Activated naive CD8-positive, alpha-beta T cell treated with anti-CD3 and anti-CD28 coated beads, Interleukin-2, amount 50 U/mL, for 24 hours (primary cell): ENCODE measurements at places on chromosomes 5 and 9.

- H3K27me3 ChIP-seq = peaks cover 8% of the 10 kb centered on the region
- H3K27ac ChIP-seq = no peak overlapping the region
- DNase-seq = no peak
- H3K4me1 ChIP-seq = peaks cover 2% of the 10 kb centered on the region
- no peaks in the 10 kb centered on the region for H3K36me3 ChIP-seq
Measured at GRCh38 chr9:93911801-93912554, 43.2 kb downstream of the BARX1 start.

- no peak overlapping the region for H3K4me3 ChIP-seq
- H3K4me1 ChIP-seq = peaks cover 18% of the 10 kb centered on the region
- no peak overlapping the region for H3K27ac ChIP-seq
- no peak for DNase-seq
Measured at GRCh38 chr5:36610621-36611020, 4.2 kb downstream of the SLC1A3 start.

GRCh38 chr9:17230646-17231045 is 95.8 kb downstream of the CNTLN start:
- no peak for DNase-seq
- H3K4me3 ChIP-seq = no peak overlapping the region
- H3K27ac ChIP-seq = no peak overlapping the region

DNA sequence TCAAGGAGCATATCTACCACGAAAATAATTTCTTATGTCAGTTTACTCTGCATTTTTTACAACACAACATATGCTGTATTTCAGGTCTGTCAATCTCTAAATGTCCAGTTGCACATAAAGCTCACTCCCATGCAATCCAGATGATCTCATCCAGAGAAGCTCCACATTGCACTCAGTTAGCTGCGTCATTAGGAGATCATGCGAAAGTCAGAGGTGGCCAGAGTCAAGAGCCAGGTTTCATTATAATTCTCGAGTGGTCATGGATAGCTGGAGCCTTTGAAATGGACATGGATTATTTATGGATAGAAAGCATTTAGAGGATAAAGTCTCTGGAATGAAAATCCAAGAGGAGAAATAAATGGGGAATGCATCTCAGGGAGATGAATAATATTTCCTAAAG is 232.3 kb downstream of the GAS1 start:
- H3K27ac ChIP-seq = no peak overlapping the region
- no peaks in the 10 kb centered on the region for H3K4me1 ChIP-seq
- no peaks in the 10 kb centered on the region for H3K36me3 ChIP-seq

DNA sequence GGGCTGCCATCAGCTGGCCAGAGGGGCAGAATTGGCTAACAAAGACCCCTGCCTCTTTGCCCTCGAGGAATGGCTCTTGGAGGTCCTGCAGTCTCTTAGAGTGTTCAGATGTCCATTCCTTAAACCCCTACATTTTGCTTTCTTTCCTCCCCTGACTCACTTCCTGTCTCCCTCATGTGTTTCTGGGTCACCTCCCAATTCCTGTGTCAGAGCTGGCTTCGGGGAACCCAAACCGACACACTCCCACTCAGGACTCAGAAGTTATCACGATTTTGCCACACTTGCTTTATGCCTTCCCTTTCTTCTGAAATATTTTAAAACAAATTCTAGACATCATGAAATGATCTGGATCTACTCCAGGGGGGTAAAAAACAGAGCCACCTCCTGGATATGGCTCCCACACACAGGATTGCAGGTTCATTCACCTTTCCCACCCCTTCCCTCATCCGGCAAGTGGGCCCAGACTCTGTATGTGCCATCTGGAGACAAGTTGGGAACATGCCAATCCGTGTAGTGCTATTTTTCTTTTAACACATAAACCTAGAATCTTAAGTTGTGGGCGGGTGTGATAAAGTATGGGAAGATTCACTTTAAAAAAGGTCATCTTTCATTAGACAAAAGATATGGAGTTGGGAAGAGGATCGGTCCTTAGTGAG is 145.7 kb downstream of the NXNL2 start:
- no peaks in the 10 kb centered on the region for H3K4me1 ChIP-seq
- no peaks in the 10 kb centered on the region for H3K36me3 ChIP-seq
- H3K27ac ChIP-seq = no peak overlapping the region
- DNase-seq = no peak

- no peaks in the 10 kb centered on the region for H3K36me3 ChIP-seq
- no peak for DNase-seq
- peaks cover 6% of the 10 kb centered on the region for H3K4me1 ChIP-seq
- no peak overlapping the region for H3K27ac ChIP-seq
Measured at GRCh38 chr5:36418152-36418979, 116.7 kb upstream of the RANBP3L start.

DNA sequence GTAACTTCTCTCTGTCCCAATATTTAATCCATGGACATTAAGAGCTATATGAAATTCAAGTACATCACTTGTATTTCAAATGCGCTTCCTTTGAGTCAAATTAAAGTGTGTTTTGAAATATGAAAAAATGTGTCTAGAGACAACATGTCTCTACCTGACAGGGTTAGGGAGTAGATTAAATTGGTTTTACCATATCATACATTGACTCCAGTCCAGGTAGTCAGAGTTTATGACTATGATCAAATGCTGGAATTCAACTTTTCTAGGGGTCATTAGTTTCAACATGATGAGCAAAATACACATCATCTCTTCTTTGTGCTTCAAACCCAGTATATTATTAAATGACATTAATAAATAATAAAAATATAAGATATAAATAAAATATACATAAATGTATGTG is 259.2 kb downstream of the CDH10 start:
- H3K4me1 ChIP-seq = no peaks in the 10 kb centered on the region
- no peaks in the 10 kb centered on the region for H3K27me3 ChIP-seq
- no peak overlapping the region for H3K27ac ChIP-seq
- no peak overlapping the region for H3K4me3 ChIP-seq
- H3K36me3 ChIP-seq = no peaks in the 10 kb centered on the region

GRCh38 chr5:141779503-141779973 is 97.5 kb upstream of the ARAP3 start:
- DNase-seq = peak; percentile 44
- H3K27ac ChIP-seq = no peak overlapping the region
- H3K4me1 ChIP-seq = peaks cover 19% of the 10 kb centered on the region
- no peak overlapping the region for H3K4me3 ChIP-seq
- no peaks in the 10 kb centered on the region for H3K36me3 ChIP-seq
- peaks cover 4% of the 10 kb centered on the region for H3K27me3 ChIP-seq

DNA sequence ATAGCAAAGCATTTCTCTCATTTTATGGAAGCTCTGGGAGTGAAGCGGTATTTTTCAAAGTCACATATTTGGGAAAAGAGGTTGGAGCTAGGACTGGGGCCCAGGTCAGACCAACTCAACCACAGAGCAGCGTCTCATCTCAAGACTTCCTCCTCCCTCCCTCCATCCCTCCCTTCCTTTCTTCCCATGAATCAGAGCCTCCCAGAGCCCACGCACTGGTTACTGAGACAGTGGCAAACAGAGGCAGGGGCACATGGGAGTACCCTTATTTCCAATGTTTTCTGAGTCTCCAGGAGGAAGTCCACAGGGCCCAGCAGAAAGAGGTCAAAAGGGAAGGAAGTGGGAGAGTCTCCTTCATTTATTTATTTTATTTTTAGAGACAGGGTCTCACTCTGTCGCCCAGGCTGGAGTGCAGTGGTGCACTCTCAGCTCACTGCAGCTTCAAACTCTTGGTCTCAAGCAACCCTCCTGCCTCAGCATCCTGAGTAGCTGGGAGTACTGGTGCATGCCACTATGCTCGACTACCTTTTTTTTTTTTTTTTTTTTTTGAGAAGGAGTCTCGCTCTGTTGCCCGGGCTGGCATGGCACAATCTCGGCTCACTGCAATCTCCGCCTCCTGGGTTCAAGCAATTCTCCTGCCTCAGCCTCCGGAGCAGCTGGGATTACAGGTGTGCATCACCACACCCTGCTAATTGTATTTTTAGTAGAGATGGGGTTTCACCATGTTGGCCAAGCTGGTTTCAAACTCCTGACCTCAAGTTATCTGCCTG is 52.5 kb upstream of the CDKN2AIPNL start:
- no peak overlapping the region for H3K4me3 ChIP-seq
- H3K27me3 ChIP-seq = no peaks in the 10 kb centered on the region
- H3K27ac ChIP-seq = no peak overlapping the region

DNA sequence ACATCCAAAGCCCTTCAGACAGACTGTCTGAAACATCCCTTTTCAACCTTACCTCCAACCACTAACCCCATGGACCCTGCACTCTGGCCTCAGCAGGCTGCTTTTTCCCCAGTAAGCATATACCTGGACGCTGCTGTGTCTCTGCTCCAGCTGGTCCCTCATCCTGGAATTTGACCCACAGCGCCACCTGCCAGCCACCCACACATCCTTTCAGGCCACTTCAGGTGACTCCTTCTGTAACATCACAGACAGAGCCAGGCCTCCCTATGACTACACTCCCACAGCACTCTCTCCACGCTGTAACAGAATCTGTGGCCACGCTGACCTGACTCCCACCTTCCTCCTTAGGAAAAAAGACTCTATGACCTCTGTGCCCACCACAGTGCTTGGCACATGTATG is 3.4 kb downstream of the MGAT1 start:
- H3K27me3 ChIP-seq = no peaks in the 10 kb centered on the region
- no peak overlapping the region for H3K4me3 ChIP-seq
- peaks cover 51% of the 10 kb centered on the region for H3K36me3 ChIP-seq
- no peak for DNase-seq
- peaks cover 79% of the 10 kb centered on the region for H3K4me1 ChIP-seq
- peak overlapping the region; percentile 15 for H3K27ac ChIP-seq

GRCh38 chr9:114830546-114830945 is 24.7 kb upstream of the TNFSF15 start:
- peaks cover 11% of the 10 kb centered on the region for H3K27me3 ChIP-seq
- H3K36me3 ChIP-seq = peaks cover 2% of the 10 kb centered on the region
- DNase-seq = no peak
- H3K4me3 ChIP-seq = no peak overlapping the region

DNA sequence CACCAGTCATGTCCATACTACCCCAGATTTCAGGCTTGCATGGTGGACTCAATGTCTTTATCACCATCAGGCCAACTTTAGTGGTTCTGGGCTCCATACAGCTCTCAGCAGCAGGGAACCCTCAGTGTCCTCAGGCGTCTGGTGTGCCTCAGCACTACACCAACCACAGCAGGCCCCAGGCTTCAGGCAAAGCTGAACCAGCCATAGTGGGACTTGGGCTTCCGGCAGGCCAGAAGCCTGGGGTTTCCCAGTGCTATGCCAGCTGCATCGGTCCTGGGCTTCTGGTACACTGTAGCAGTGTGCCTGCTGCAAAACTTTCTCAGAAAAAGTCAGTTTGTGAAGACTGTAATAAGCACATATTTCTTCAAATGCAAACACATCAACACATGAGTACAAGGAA is 11.0 kb upstream of the ZDHHC21 start:
- H3K4me3 ChIP-seq = no peak overlapping the region
- DNase-seq = no peak
- no peak overlapping the region for H3K27ac ChIP-seq
- H3K36me3 ChIP-seq = peaks cover 3% of the 10 kb centered on the region
- no peaks in the 10 kb centered on the region for H3K4me1 ChIP-seq

DNA sequence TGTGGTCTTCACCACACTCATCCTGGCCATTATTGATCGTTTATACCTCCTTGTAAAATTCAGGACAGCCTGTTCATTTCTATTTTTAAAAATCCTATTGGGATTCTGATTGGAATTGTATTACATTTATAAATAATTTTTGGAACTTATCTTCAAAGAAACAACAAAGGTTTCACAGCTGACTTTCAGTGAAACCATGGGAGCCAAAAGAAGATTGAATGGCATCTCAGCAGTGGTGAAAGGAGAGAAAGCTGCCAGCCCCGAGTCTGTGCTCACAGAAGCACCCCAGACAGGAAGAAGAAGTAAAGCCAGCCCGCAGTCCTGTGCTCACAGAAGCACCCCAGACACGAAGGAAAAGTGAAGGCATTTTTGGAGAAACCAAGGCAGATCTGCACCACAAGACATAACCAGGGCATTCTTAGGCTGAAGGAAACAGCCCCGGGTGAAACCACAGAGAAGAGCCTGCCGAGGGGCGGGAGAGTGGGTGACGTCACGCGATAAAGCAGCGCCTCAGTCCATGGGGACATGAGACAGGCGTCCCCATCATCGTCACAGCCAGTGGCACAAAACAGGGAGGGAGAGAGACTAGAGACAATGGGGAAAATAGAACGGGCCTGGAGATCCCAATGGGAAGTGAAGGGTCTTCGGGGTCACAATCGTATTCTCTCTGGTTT is 42.5 kb upstream of the SLC9A3 start:
- H3K4me1 ChIP-seq = no peaks in the 10 kb centered on the region
- no peak overlapping the region for H3K27ac ChIP-seq
- H3K36me3 ChIP-seq = no peaks in the 10 kb centered on the region
- DNase-seq = no peak
- H3K27me3 ChIP-seq = peaks cover 25% of the 10 kb centered on the region
- H3K4me3 ChIP-seq = no peak overlapping the region

DNA sequence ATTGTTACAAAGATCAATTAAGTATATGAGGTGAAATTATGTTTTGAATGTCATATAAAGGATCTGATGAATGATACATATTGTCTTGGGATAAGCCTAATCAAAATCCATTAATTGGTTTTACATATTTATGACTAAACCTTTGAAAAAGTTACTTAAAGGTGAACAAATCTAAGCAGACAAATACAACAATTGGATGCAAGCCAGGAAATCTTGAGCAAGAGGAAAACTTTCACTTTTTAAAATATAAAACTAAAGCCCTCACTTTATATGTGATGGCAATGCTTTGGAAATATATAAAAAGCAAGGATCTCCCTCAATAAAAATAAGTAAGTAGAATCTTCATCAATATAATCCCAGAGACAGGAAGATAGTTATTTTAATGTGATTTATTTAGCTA is 80.1 kb downstream of the EDIL3 start:
- no peak overlapping the region for H3K27ac ChIP-seq
- H3K36me3 ChIP-seq = no peaks in the 10 kb centered on the region
- no peaks in the 10 kb centered on the region for H3K4me1 ChIP-seq
- H3K4me3 ChIP-seq = no peak overlapping the region

GRCh38 chr9:135105938-135106491 is 18.5 kb downstream of the OLFM1 start:
- H3K36me3 ChIP-seq = no peaks in the 10 kb centered on the region
- H3K4me1 ChIP-seq = peaks cover 2% of the 10 kb centered on the region
- H3K27ac ChIP-seq = no peak overlapping the region

DNA sequence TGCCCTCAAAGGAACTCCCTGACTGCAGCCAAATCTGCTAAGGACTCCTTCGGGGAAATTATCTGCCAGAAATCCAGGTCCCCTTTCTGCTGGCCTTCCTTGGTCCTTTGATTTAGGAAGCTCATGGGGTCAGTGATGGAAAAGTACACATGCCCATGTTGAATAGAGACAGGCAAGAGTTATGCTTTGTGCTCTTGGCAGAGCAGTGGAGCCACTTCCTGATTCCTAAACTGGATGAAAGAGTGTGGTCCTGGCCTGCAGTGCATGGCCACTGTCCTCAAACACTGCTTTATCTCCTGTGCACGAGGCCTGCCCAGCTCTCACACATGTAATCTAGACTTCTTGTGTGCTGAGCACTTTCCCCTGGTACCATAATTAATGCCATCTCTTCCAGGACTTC is 2.0 kb upstream of the EBF1 start:
- peaks cover 50% of the 10 kb centered on the region for H3K4me1 ChIP-seq
- no peak overlapping the region for H3K27ac ChIP-seq
- no peak for DNase-seq
- peaks cover 81% of the 10 kb centered on the region for H3K27me3 ChIP-seq

- DNase-seq = no peak
- H3K27ac ChIP-seq = no peak overlapping the region
- no peaks in the 10 kb centered on the region for H3K4me1 ChIP-seq
- no peaks in the 10 kb centered on the region for H3K27me3 ChIP-seq
- no peak overlapping the region for H3K4me3 ChIP-seq
Measured at GRCh38 chr5:8953911-8954438, 591.9 kb downstream of the SEMA5A start.
